ENCODE measurements at places on chromosomes 2 and 18.

DNA sequence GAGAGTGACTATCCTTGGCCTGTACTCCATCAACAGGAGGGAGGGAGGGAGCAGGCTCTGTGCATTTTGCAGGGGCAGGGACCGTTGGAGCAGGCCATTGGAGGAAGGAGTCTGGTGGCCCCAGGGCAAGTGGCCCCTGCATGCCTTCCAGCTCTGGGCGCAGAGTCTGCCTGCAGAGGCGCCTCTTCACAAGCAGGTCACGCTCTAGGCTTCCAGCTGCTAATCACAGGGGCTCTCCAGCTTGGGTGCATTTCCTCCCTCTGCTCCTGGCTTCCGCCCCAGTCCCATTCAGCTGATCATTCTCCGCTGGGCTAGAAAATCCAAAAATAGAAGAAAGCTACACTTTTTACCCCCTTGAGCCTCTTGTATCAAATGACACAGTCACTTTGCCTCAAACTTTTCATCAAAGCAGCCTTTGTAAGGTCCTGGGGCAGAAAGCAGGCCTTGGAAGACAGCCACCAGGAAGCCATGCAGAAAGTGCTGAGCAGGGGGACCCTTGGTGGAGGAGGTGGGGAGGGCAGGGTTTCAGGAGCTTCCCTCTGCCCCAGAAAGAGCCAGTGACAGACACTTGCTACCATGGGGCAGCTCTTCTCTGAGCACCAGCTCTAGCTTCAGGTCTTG lies 11.3 kb downstream of the TMEM247 start:
- no peak for DNase-seq

GRCh38 chr2:109513749-109514588 lies 99.8 kb downstream of the SEPTIN10 start:
- DNase-seq = no peak

DNA sequence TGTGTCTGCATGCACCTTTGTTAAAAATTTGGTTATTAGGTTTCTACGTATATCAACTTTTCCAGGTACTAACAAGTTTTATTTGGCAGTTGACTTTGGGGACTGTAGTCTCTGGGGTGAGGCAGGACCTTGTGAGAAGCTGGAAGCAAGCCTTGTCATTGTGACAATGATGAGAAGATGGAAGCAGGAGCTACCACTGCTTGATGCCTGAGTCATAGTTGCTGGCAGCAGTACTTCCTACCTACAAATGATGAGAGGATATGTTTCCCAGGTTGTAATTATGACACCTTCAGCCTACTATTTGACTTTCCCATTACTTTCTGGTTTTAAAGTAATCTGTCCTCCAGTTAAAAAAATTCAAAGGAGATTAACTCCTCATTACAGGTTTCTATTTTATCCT lies 516.3 kb downstream of the NRXN1 start:
- no peak for DNase-seq

GRCh38 chr2:133711201-133711600 lies 142.9 kb upstream of the NCKAP5 start:
- DNase-seq = no peak

DNA sequence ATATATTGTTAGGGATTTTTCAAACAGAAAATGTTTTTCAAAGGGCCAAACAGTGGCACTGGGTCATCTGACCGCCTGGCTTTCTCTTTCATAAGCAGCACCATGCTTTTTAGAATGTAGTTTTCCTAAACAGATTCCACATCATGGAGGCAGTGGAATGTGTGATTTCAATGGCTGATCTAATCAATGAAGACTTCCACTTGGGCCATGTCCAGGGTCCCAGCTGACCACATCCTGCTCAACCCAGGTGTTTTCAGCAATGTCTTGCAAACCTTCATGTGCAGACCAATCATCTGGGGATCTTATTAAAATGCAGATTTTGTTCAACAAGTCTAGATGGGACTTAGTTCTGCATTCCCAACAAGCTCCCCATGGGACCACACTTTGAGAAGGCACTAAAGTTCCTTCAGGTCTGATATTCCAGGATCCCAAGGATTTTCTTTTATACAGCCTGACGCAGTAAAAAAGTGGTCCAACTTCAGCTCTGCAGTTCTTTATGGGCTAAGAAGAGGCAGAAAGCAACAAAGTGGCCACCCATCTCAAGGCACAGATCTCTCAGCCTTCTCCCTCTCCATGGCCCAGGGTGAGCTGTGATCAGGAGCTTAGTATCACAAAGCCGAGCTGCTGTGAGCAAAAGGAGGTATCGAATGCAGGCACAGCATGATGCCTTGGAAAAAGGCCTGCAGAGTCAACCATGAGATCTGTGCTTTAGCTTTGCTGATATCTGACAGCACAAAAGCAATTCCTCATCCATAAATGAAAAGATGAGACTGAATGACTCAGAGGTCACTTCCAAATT lies 3.7 kb downstream of the ALKAL2 start:
- no peak for DNase-seq

GRCh38 chr2:199197448-199197847 lies 260.3 kb downstream of the SATB2 start:
- DNase-seq = no peak

GRCh38 chr18:46072376-46072867 lies 362 bp upstream of the PSTPIP2 start:
- no peak for DNase-seq

DNA sequence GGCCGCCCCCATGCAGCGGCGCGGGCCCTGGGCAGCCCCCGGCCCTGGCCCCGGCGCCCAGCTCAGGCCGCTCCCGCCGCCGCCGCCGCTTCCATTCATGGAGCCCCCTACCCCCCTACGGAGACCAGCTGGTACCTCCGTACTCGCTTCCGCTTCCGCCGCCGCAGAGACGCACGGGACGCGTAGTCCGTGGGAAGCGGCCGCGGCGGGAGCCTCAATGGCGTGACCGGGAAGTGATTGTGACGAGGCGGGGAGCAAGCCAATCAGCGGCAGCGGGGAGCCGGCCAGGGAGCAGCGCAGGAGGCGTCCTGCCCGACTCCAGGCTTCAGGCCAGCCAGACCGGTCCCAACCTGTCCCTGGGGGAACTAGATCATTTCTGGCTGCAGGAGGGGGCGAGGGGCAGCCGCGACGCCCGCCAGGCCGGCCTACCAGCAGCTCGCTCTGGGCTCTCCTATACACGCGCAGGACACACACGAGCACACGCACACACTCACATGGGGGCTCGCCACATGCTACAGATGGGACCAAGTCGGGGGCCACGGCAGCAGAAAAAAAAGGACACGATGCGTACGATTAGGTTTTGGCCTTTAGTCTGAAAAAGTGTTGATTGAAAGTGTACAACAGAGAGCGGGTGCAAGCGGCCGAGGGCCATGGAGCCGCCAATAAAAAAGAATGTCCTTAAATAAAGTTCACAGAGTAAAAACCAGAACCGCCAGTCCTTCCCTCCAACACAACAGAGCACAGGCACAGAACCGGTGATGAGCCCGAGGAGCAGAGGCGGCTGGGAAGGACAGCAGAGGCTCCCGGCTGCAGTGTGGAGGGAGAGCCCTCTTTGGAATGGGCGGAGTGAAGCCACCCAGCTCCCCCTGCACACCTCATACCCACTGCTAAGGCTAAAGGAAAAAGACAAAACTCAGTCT lies at the start of gene ZNF513:
Gene ZNF513, minus strand, starts transcription at position 109 of the 920 bp plus-strand sequence. CDS start 208 bp downstream, outside the sequence.
- peak; percentile 71 for DNase-seq

- DNase-seq = no peak
Measured at GRCh38 chr2:188884046-188884445, 90.1 kb upstream of the COL3A1 start.

GRCh38 chr2:119644186-119644585 lies 34.8 kb upstream of the TMEM177 start:
- DNase-seq = no peak
